ENCODE measurements at places on chromosomes 2 and 18.

DNA sequence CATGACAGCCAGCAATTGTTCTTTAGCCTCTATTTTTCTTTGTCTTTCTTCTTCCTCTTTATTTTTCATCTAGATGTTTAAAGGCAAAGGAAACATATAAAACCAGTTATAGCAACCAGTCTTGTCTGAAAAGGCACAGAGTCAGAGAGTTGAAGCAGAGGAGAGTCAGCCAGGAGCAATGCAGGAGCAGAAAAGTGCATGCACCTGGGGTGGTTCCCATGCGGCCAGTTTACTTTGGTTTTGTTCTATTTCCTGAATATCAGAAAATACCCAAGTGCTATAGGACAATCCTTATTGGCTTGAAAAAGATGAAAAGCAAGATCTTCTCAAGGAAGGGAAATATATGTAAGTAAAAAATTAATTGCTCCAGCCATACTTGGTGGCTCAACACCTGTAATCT lies 44.9 kb downstream of the CFAP210 start:
- H3K27ac ChIP-seq = no peak overlapping the region
- H3K4me1 ChIP-seq = no peaks in the 10 kb centered on the region
- no peak overlapping the region for H3K4me3 ChIP-seq

DNA sequence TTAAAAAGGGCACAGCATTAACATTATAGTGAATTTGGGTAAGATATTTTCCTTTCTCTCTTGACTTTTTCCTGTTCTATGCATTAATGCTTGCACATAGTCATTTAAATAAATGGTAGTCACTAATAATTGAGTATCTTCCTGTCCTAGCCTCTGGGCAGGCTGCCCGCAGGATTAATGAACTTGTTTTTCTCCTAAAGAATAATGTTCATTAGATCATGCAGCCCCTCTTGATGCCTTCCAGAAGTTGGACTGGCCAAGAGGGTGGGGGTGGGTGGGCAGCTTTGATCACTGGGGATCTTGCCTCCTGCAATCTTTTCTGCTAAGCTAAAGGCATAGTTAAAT lies 514.5 kb upstream of the CDH2 start:
- no peaks in the 10 kb centered on the region for H3K4me1 ChIP-seq
- H3K4me3 ChIP-seq = no peak overlapping the region
- H3K27ac ChIP-seq = no peak overlapping the region
- no peak for DNase-seq

DNA sequence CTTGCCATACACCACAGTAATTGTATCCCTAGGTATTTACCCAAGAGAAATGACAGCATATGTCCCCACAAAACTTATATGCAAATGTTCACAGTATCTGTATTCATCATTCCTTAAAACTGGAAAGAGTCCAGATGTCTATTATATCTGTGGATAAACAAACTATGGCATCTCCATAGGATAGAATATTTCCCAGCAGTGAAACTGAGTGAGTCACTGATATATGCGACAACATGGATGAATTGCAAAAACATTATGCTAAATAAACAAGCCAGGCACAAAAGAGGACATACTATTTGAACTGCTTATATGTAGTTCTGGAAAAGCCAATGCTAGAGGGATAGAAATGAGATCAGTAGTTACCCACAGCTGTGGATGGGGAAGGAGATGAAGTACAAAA lies 359.4 kb upstream of the DSEL start:
- H3K27ac ChIP-seq = no peak overlapping the region
- H3K4me3 ChIP-seq = no peak overlapping the region
- H3K36me3 ChIP-seq = no peaks in the 10 kb centered on the region
- no peak for DNase-seq
- no peaks in the 10 kb centered on the region for H3K4me1 ChIP-seq
- H3K27me3 ChIP-seq = no peaks in the 10 kb centered on the region

DNA sequence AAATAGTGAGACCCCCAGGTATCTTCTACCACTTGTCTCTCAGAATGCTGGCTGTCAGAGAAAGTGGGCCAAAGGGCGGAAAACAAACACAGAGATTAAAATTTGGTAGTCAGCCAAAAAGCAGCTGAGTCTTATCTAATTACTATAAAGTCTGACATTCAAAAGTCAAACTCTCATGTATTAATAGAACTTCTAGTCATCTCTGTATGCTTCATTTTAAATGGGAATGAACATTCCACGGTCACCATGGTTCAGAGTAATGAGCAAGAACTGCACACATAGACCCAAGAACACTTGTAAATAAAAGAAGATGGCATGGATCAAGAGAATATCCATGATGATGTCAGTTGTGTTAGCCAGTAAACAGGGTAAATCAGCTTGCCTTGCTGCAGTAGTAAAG lies 1267.0 kb upstream of the CHAC2 start:
- H3K4me3 ChIP-seq = no peak overlapping the region
- H3K36me3 ChIP-seq = no peaks in the 10 kb centered on the region
- no peaks in the 10 kb centered on the region for H3K27me3 ChIP-seq
- H3K4me1 ChIP-seq = no peaks in the 10 kb centered on the region
- no peak overlapping the region for H3K27ac ChIP-seq

Measured in natural killer cell treated with Interleukin-12 subunit alpha and Interleukin-12 subunit beta and Interleukin-15 and Interleukin-18, amount 100 ng/mL, for 72 hours (primary cell).